GM04503 (cell line): ENCODE measurements at places on chromosomes 12 and 14.

DNA sequence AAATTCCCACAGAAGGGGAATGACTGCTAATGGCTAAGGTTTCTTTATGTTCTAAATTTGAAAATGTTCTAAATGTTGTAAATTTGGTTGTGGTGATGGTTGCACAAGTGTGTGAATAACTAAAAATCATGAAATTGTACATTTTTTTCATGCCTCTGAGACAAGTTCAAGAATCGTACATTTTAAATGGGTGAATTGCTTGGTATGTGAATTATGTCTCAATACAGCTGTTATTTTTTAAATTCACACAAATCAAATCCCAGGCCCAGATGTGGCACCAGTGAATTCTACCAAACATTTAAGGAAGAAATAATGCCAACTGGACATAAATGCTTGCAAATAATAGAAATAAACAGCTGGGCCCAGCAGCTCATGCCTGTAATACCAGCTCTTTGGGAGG is 28.6 kb upstream of the RND1 start:
- no peak for DNase-seq

- no peak for DNase-seq
These were observed 4.2 kb upstream of the LIN7A start for GRCh38 chr12:80941916-80942315.

DNA sequence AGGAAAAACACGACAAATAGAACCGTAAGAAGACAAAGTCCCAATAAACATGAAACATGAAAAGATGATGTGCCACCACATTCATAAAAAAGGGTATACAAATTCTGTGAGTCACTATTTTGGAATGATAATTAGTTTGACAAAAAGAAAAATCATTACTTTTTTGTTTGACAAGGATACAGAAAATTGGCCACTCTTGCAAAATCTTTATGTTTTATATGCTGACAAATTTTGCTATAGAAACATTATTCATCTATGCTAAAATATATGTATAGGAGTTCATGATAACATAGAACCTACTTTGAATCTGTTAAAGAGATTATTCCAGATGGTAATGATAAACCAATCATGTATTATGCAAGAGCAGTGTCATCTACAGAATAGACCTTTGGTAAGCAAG is 1201.0 kb downstream of the FSCB start:
- no peak for DNase-seq

- DNase-seq = no peak
These were observed 25.7 kb downstream of the RAB21 start for GRCh38 chr12:71780237-71780822.

GRCh38 chr14:71905860-71906259 is 26.4 kb upstream of the RGS6 start:
- DNase-seq = no peak

- no peak for DNase-seq
These were observed 1.9 kb upstream of the HAL start for GRCh38 chr12:95997911-95998510.

GRCh38 chr12:52156757-52157565 is 34.9 kb downstream of the KRT80 start:
- DNase-seq = no peak

DNA sequence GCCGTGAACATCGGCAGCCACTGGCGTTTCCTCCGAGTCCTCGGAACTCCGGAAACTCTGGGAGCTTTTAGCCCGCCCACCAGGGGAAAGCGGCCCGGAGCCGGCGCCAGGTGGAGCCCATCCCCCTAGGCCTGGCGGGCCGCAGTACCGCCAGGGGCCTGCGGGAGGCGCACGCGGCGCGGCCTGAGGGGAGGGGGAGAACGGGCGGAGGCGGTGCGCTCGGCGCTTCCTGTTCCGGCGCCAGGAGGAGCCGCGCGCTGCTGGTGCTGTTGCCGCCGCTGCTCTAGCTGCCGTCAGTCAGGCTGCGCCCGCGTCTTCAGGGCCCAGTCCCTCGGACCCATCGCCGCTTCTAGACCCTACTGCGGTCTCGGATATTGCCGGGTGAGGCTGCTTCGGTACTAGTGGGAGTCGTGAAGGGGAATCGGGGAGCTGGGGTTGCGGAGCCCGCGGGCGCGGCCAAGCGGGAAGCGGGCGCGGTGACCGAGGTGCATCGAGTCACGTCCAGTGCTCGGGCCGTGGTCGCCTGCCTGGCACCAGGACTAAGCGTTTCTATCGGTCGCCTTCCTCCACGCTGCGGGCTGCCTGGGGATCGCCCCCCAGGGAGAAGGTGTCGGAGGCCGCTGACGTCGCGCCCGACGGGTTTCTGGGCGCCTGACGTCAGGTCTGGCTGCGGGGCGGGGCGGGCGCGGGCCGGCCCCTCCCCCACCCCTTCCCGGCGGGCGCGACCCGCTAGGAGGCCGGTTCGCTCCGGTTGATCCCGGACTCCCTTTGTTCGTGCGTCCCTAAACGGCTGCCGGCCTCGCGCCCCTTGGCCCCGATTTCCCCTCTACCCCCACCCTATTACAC is at the start of gene MAPK1IP1L:
TSS of gene MAPK1IP1L (plus strand) at position 225 of the 846 bp plus-strand sequence. CDS start 10,037 bp downstream, outside the sequence.
- peak; percentile 60 for DNase-seq

DNA sequence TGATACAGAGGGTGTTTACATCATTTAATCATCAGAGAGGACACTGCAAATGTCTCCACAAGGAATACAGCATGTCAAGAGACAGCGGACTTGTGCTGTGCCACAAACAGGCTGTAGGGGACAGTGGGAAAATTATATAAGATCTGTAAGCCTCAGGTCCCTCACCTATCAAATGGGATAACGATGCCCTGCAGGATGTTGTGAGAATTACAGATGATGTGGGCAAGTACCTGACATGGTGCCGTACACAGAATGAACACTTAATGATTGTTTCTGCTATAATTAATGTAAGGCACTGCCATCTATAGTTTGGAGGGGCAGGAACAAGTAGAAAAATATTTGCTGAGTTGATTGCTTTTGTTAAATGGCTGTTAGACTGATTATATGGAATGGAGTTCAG is 81.9 kb upstream of the GTF2A1 start:
- DNase-seq = no peak

DNA sequence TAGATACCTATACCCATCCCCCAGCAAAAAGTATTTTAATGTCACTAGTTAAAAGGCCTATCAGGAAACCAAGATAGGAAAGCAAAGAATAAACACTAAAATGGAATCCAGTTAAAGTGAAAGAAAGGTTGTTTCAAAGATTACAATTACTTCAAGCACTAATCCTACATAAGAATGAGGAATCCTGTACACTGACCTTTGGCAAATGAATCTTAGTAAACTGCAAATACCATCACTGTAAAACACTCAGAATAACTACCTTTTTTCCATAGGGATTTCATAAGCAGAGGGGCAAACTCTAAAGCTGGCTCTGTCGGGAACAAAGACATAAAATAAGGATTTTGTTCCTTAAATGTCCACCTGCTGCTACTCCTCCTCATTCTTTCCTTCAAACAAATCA is 25.9 kb downstream of the CEP83 start:
- DNase-seq = no peak

DNA sequence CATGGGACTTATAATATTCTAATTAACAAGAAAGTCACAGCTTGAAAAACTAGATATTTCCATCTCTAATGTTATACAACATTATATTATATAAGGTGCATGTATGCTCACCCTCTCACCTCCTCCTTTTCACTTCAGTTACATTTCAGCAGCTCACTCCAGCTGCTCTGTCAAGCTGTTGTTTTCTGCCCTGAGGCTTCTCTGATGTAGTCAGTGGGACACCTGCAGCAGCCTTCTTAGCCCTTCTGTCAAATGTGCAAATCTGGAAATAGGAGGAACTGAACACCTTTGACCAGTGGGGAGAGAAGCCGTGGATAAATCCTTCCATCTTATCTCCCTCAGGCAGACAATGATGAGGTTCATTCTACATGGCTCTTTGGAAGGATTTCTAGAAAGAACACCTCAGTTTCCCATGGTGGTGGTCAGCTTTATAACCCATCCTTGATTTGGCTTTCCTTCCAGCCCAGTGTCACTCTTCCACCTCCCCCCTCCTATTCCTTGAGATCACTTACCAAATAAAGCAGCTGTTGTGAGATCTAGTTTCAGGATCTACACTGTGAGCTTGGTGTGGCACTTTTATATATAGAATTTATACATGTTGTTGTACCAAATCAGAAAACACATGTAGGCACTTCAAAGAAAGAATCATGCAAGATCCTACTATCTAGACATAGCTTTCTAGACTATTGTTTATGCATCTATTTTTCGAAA is 79.6 kb upstream of the STK38L start:
- DNase-seq = no peak

DNA sequence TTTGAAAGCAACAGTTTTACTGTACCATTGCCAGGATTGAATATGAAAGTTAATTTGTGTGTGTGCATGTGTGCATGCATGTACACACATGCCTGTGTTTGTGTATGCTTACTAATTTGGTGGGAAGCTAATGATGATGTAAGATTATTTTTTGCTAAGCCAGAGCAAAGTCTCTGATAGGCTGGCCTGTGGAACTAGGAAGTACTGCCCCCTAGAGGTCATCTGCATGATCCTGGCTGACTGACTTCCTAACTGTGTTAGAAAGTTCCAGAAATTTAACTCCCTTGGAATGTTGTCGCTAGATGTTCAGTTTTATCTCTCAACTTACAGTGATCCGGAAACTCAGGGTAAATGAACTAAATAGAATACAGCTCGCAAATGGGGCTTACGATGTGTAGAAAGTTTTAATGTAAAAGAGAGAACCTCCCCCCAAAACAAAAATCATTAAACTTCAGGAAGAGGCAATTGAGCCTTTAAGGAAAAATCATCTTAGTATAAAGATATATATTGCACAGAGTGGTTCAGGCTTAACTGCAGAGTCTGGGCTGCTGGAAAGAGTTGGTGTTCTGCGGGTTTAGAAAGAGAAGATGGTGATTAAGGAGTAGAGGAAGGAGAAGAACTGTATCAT is 34.3 kb upstream of the SLC38A1 start:
- no peak for DNase-seq

GRCh38 chr12:105235732-105236476 is at the start of gene APPL2:
APPL2 (minus strand) TSS chr12:105236174; CDS start chr12:105236012, 162 bp downstream.
- no peak for DNase-seq

DNA sequence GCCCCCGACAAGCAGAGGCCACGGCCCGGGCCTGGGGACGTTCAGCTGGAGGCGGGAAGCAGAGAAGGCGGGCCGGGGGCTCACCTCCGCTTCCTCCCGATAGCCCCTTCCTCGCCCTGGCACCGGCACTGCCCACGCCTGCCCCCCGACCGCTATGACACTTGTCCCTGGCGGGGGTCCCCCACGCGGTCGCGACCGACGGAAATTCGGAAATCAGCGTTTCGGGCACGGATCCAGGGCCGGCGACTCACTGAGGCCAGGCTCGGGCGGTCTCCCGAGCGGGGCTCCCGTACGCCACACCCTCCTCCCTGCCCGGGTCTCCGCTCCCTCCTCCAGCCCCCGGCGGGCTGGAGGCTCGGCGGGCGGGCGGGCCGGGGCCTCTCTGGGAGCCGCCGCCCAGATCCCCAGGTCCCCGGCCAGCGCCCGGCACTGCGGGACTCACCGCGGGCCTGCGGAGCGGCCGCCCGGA is 581 bp downstream of the PITPNM2 start:
- DNase-seq = no peak

DNA sequence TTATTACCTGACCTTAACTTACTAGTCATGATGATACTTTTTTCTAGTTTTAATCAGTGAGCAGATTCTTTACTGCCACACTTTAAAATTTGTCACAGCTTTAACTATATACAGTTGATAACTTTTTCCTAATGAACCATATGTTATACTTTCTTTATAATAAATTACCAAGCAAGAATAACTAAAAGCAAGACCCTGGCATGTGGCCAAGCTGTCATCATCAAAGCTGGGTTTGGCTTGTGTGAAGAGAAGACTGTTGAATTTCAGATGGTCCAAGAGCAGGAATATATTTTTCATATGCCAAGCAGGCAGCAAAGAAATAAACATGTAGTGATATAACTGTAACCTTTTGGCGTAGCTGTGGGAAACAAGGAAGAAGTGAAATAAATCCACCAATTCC is 93.5 kb downstream of the PUS7L start:
- no peak for DNase-seq

DNA sequence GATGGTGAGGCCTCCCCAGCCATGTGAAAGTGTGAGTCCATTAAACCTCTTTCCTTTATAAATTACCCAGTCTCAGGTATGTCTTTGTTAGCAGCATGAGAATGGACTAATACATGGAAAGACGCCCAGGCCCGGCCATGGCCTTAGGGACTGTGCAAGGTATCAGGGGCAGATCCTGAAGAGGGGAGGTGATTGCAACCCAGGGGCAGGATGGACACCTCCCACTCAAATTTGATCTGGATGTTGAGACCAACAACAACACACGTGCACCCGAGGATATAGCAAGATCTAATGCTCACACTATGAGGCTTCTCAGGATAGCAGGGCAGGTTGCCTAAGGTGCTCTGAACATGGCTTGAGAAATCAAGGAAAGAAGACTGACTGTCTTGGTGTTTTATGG is 13.5 kb upstream of the SERPINA4 start:
- no peak for DNase-seq

- no peak for DNase-seq
These were observed 5.7 kb downstream of the WNT5B start for GRCh38 chr12:1634590-1635191.

GRCh38 chr12:49030119-49030518 is 11.5 kb upstream of the PRKAG1 start:
- DNase-seq = no peak

GRCh38 chr14:51331486-51332367 is 91.7 kb downstream of the TMX1 start:
- no peak for DNase-seq

GRCh38 chr14:95496111-95496681 is 20.3 kb downstream of the SYNE3 start:
- no peak for DNase-seq

DNA sequence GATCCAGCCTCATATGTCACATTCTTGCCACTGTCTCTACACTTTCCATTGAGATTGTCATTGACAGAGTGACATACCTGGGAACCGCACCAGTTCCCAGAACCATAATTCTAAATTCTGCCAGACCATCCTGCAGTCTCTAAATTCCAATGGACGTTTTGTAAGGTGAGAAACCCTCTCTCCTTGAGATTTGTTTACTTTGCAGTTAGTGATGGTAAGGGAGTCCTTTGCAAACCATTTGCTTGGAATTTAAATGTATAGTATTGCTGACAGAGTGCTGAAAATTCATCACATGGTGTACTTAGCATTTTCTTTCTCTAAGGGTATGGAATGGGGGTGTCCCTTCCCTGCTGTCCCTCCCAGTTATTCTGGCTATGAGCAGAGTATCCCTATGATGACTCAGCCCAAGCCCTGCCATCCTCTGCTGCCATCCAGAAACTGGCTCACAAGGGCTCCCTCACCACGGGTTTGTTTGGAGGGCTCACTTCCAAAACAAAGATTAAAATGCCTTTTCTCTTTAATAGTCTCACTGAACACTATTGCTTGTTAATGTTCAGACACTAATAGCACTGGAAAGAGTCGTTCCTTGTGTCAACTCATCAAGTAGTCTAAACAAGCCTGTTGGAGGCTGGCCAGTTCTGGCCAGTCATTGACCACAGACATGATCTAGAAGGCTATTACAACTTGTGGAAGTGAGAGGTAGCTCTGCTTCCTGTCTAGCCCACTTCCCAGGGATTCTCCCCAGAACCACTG is 129.0 kb upstream of the HMGA2 start:
- DNase-seq = peak; percentile 86

DNA sequence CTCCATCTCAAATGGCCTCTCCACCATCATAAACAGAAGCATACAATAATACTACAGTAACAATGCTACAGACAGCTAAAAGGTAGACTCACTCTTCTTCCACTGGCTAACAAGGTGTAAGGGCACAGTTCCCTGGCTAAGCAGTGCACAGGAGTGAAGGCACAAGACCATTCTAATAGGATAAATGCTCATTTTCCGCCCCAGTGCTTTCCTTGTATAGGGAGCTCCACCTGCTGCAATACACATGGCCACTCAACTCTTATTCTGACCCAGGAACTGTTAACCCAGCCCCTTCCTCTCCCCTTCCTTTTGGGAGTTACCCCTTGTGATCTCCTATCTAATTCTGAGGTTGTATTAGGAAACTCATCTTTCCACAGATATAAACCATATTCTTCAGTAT is 124.6 kb downstream of the KCNK10 start:
- DNase-seq = no peak
